ENCODE measurements at places on chromosomes 6 and 20.
A peak's percentile ranks its signal among the peaks of the same experiment; 100 is the strongest.

- DNase-seq, result no peak
Observed at GRCh38 chr6:137638926-137639706, 144.9 kb upstream of the OLIG3 start.

GRCh38 chr6:48134246-48134645 is 23.2 kb upstream of the PTCHD4 start:
- DNase-seq, result no peak

- peak; percentile 86 for DNase-seq
Observed at GRCh38 chr6:113854531-113855499, 2.3 kb upstream of the MARCKS start.

GRCh38 chr20:57392512-57393271 is 1.5 kb downstream of the RBM38 start:
- DNase-seq, result peak; percentile 56

DNA sequence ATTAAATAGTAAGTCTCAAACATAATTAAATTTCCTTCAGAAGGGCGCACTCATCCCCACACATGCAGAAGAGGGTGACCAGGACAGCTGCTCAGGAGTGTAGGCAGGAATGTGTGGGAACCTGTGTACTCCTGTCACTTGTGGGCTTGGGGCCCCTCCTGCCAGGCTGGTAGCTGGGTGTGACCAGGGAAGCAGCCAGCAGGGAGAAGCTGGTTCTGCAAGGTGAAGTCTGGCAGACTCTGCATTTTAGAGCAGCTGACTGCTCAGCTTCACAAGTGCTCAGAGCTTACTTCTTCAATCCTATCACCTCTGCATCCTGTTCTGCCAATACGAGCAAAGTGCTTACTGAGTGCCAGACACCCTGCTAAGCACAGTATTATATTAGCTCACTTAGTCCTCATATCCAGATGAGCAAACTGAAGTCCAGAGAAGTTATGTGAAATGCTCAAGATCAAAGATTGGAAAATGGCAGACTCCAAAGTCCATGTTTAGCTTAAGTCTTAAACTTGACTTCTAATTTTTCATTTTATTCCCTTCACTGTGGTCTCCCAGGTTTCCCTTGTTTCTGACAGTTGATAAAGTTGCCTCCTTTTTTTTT is 27.9 kb downstream of the ELMO2 start:
- no peak for DNase-seq

GRCh38 chr6:2763876-2764540 is 1.2 kb upstream of the WRNIP1 start:
- no peak for DNase-seq

- peak; percentile 21 for DNase-seq
Observed at GRCh38 chr6:56852260-56853010, 102.5 kb upstream of the BEND6 start.

DNA sequence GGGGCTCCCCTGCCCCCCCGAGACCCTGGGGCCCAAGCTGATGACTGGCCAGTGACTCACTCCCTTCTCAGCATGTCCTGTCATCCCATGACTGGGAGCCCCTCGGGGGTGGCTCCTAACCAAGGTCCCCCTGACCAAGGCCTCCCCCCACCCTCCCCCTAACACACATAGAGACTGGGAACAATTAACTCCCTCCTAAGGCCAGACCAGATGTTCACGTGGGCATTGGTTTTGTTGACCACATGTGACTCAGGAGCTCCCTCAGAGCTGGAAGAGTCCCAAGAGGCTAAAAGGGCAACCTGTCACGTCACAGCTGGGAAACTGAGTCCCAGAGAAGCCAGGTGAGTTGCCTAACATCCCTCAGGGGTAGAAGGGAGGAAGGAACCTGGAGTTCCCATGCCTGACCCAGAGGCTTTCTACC is 10.6 kb upstream of the CCN5 start:
- DNase-seq, result no peak

- peak; percentile 4 for DNase-seq
Observed at GRCh38 chr6:6366803-6367202, 46.3 kb upstream of the F13A1 start.

All from cerebellar cortex (tissue), 1 donor.